ENCODE measurements at places on chromosomes 4 and X.

DNA sequence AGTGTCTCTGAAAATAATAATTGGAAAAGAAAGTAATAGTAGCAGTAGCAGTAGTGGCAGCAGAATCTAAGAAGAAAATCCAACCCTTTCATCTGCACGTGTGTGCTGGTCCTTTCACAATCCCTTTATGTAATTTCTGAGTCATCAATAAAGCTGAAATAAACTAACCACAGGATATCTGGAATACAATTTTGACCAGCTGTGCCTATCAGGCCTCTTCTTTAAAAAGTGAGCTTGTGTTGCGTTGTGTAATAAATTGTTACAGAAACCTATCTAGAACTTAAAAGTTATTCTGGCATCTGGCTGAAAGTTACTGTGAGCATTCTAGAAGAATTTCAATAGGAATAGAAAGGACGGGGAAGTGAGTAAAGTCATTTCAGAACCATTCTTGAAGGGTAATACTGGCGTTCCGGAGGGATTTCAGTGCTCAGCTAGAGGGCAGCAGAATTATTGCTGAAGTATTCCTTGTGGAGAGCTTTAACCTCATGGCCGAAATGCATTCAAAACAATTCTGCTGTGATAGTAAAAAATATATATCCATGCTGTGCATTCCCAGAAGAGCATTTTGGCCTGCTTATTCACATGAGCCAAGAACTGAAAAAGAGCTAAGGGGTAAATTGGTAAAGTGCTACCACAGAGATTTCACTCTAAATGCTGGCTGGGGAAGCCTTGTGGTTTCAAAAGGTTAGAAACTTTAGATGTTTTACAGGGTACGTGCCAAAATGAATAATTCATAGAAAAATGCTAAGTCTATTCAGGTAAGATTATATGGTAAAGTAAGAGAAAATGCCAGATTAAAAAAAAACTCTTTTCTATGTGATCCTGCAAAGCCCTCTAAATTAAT is 260.6 kb downstream of the NKX6-1 start:
- no peak for DNase-seq

- DNase-seq = no peak
These were observed 85.0 kb downstream of the FAM193A start for GRCh38 chr4:2621419-2621818.

- DNase-seq = no peak
These were observed at the start of gene TADA2B for GRCh38 chr4:7043284-7044136. Gene TADA2B, plus strand, starts transcription at chr4:7043372. Its CDS starts 208 bp downstream, at chr4:7043580.

GRCh38 chr4:924107-925096 is 7.7 kb downstream of the GAK start:
- no peak for DNase-seq

DNA sequence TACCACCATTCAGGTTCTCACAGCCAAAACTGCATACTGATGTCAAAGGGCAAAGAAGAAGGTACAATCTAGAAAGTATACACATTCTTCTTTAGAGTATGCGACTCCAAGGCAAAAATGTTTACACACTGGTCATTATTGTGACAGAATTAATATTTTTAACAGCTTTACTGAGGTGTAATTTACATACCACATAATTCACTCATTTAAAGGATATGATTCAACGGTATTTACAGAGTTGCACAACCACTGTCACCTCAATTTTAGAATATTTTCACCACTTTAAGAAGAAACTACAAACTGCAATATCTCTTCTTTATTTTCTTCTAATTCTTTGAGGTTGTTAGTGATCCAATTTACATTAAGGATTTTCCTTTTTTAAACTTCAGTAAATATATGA is 325.4 kb upstream of the SMIM31 start:
- no peak for DNase-seq

DNA sequence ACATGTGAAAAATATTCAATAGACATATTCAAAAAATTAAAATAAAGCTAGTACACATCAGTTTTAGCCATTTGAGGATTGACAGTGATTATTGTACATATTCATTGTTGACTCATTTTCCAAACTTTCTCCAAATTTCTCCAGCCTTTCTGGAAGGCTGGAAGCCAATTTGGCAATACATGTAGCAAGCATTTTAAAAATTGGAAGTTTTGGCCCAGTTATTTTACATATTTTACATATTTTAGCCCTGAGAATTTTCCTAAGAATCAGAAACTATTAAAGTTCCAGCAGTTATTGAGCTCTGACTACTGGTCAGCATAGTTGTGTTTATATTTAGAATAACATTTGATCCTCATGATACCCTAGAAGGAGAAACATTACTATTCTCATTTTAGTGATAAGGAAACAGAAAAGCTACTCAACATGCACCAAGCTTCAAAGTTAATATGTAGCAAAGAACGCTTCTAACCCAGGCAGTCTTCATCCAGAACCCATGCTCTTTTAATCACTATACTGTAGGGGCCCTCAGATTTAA is 3.2 kb downstream of the CABS1 start:
- no peak for DNase-seq

DNA sequence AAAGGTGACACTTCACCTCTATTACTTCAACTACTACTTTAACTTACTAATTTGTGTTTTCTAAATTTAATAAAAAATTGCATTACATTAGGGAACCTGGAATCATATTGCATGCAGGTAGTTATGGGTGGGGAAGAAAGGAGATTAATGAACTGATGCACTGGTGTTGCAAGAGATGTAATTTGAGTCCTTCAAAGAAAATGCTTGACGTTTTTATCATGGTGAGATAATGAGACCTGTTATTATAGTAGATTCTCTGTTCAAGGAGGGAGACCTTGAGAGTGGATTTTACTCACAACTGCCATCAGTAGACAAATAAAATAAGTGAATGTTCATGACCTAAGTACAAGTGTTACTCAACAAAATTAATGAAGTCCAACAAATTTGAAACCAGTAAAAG is 26.4 kb upstream of the MED14 start:
- no peak for DNase-seq

DNA sequence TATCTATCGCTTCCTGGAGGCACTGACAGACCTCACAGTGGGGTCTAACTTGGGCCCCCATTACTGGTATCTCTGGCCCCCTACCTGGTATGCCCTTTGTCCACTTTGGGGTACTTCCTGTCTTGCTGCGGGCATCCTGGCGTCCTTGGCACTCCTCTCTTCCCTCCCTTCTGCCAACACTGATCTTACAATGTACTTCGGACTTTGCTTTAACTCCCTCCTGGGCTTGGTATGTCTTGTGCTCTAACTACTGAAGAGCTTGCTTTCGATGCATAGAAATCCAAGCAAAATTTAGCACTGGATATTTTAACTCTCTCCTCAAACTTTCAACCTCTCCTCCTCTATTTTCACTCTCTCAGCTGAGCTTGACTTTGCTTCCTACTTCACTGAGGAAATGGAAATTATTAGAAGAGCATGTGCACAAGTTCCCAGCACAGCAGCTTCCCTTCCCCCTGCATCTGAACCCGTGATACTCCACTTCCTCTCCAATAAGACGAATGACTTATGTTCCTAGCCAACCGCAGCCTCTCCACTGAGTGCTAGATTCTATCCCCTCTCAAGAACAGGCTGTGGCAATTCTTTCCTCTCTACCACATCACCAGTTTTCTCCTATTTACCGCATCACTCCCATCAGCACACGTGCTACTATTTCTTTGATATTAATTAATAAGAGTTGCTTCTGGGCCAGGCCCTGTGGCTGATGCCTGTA is 52.9 kb downstream of the SUPT20HL2 start:
- no peak for DNase-seq

Data from cortex of kidney (tissue), 1 donor.